ENCODE measurements at places on chromosomes 12 and 14.

DNA sequence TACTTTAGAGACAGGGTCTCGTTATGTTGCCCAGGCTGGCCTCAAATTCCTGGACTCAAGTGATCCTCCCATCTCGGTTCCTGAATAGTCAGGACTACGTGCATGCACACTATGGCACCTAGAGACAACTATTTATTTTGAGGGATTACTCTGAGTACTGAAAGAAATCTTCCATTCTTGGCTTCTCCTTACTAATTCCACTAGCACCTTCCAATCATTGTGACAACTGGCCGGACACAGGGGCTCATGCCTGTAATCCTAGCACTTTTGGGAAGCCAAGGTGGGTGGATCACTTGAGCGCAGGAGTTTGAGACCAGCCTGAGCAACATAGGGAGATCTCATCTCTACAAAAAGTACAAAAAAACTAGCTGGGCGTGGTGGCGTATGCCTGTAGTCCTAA lies 42.1 kb upstream of the MTERF2 start:
- DNase-seq, result no peak

GRCh38 chr12:107511292-107511691 lies 174.3 kb upstream of the PWP1 start:
- peak; percentile 14 for DNase-seq

DNA sequence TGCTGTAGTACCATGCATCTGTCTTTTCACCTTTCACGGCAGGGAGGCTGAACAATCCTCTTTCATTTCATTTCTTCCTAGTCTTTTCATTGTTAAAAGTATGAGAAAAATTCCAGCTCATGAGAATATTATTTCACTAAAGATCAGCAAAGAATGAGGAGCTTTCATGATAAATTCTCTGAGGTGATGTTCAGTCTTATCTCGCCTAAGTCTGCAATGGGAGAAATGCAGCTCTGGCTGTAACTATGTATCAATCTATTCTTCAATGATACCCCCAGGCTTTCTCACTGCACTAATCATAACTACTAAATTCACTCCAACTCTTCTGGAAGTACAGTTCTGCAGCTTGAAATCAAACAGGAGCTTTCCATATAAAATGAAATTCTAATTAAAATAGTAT lies 15.7 kb downstream of the FOXG1 start:
- no peak for DNase-seq

DNA sequence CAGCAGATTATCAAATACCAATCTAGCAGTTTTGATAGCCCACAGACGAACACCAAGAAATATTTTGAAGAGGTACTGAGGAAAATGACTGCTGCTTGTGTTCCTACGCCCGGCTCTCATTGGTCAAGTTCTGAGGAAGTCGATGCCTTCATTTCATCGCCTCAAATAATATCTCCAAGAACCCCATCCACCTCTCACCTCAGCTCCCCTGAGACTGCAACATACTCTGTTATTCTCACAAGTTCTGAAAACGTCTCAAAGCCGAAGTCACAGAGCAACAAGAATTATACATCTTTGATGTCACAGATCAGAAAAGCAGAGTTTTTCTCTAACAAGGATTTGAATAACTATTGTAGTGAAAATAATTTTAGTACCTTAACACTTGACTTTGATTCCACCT lies 55.5 kb upstream of the BCAT1 start:
- no peak for DNase-seq

DNA sequence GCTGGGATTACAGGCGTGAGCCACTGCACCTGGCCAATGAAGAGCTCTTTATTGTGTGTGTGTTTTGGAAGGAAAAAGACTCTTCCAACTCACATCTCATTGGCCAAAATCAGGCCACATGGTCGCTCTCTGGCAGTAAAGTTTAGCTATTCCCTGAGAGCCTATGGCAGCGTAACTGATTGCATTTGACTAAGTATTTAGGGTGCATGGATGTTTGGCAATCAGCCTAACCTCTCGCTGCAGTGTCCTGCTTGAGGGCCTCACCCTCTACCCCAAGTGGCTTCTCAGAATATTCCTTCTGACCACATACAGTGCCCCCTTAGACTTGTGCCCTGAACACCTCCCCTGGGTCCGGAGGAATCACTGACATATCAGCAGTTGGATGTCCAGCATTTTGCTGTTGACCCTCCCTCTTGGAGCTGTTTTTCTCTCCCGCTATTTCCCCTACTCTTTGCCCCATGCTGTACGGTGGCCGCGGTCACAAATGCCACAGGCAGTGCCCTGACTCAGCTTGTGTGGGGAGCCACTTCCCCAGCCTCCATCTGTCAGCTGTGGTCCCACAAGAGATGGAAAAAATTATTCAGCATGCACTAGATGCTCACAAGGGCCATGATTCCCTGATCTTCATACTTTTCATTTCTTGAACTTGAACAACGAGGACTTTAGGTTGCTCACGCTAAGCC lies 9.5 kb downstream of the PHETA1 start:
- DNase-seq, result no peak

- DNase-seq, result no peak
Measured at GRCh38 chr12:43352001-43352400, 200.0 kb downstream of the ADAMTS20 start.

DNA sequence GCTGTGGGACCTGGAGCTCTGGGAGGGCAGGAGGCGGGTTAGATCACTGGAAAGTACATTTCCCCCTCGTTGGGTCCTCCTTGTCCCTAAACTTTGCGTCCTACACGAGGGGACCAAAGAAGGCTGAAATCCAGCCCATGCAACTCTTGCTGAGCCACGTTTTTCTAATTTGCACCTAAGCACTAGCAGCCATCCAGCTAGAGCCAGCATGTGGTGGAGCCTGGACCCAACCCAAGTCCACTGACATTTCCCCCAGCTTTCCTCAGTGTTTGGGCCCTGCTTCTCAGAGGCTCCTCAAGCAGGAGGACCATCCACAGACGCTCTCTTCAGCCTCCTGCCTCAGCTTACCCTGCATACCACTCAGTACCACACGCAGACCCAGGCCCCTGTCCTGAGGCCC lies 49.7 kb downstream of the TSPAN11 start:
- DNase-seq, result no peak

DNA sequence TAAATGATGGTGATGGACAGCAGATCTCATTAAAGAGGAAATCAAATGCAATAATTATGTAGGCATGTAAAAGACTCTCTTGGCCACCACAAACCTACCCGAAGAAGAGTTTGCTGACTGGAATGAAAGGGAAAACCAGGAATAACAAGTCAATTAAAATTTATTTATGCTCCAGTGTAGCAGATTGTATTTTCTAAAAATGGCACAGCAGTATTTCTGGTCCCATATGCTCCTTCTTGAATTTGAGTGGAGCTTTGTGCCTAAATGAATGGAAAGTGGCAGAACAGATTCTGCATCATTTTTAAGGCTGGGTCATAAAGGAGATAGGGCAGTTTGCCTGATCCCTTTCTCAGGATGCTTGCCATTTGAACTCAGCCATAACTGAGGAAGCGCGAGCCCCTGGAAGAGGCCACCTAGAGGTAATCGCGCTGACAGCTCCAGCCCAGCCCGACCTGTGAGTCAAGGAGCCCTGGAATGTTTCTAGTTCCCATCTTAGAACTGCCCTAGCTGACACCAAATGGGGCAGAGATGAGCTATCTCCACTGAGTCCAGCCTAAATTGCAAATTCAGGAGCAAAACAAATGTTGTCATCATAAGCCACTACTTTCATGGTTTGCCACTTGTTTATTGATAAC lies 229.2 kb upstream of the TMTC1 start:
- DNase-seq, result no peak

DNA sequence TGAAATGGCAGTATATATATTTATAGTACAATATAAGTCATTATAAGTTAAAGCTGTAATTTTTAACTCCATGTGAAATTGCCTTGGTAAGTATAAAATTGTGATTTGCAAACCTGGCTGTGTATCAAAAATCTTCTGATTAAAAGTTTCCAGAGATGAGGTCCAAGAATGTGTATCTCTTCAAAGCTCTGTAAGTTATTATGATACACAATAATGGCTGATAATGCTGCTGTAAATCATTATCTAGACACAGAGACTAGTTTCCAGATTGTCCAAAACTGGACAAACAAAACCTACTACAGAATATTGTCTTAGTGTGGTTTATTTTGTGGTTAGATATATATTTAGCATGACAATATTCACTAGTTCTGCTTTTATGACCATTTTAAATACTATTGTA lies 514.8 kb downstream of the SLC6A15 start:
- no peak for DNase-seq

- no peak for DNase-seq
Measured at GRCh38 chr14:94844593-94845152, 74.8 kb upstream of the GSC start.

GRCh38 chr14:38958589-38958988 lies 144.4 kb downstream of the SEC23A start:
- DNase-seq, result peak; percentile 22

GRCh38 chr14:64878837-64879634 lies 671 bp downstream of the SPTB start:
- DNase-seq, result no peak

DNA sequence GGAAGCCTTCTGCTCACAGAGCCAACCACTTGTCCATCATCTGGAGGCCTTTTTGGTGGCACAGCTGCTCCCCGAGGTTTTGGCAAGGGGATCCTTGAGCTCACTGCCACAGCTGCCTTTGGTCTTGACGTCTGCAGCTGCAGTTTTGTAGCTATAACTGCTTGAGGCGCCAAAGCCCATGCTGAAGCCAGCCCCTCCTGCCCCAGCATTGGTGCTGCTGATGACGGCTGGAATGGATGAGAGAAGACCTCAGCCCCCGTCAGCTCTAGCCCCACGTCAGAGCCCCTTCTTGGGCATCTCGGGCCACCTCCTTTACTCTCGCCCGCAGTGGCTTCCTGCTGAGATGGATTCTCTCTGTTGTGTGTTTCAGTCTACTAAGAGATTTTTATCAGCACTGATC lies 12.3 kb upstream of the KRT74 start:
- DNase-seq, result no peak

GRCh38 chr12:111937429-111937828 lies 75.5 kb downstream of the TMEM116 start:
- peak; percentile 23 for DNase-seq

DNA sequence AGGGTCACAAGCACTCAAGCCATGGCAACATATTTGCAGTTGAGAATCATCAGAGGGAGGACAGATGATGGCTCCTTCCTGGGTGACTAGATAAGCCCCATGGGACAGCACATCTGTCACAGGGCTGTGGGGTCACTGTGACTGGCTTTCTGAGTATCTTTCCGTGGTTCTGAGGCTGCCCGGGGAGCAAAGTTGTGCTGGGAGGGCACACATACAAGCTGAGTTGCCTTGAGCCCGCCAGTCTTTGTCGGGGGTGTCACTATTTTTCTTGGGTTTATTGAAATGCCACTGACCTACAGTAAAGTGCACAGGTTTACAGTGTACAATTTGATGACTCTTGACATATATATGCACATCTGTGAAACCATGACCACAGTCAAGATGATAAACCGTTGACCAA lies 17.2 kb upstream of the KIF26A start:
- no peak for DNase-seq

GRCh38 chr12:116226026-116226425 lies 51.5 kb downstream of the MED13L start:
- DNase-seq, result no peak

DNA sequence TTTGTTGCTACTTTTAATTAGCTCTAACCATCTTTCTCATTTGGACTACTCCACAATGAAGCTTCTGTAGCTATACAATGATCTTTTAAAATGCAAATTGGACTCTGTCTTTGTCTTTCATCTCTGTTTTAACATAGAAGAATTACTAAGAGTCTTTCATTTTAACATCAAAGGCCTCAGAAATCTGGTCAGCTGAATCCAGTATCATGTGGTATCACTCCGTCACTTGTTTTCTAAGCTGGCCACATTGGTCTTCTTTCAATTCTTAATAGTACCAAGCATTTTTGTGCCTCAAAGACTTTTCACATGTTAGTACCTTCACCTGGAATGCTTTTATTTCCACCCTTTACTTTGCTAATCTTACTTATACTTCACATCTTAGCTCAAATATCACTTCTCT lies 95.5 kb upstream of the SLC16A7 start:
- DNase-seq, result no peak

- no peak for DNase-seq
Measured at GRCh38 chr12:82015623-82016347, 256.6 kb upstream of the PPFIA2 start.

- peak; percentile 93 for DNase-seq
Measured at GRCh38 chr14:22986508-22987054, 4.2 kb upstream of the AJUBA start.

DNA sequence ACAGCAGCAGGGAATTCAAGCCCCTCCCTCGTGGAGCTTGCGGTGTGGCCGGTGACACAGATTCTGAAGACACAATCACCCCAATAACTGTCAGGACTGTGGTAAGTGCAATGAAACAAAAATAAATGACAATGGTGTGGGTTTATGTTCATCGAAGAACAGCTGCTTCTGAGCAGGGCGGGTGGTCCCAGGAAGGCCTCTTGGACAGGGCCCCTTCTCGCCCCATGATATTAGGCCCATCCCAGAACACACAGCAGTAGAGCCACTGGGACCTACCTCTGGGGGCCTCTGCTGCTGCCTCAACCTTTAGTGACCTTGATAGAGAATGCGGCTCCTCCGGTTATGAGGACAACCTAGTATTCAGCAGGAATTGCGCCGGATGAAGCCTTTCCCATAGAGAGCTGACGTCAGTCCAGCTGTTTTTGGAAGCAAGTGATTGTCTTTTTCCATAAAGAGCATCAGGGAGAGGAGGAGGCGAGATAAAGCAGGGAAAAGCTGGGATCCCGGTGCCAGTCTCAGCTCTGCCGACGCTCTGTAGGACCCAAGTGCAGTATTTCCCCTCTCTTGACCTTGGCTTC lies 84.1 kb upstream of the BCL11B start:
- no peak for DNase-seq

DNA sequence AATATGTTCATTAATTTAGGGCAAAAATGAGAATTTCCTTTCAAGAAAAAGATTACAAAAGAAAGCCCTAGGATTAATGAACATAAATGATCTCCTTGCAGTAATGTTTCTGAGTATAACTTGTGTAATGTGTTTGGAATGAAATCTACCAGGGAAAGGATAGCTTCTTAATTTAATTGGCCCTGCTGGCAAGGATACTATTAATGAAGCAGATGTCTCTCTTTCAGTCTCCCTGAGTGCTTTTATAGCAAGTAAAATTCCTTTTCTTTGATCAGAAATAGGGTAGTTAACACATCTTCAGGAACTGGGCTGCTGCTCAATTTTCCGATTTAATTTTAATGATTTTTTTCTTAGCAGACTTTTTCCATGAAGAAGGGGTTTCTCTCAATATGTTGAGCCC lies 379.4 kb upstream of the PDE3A start:
- no peak for DNase-seq

DNA sequence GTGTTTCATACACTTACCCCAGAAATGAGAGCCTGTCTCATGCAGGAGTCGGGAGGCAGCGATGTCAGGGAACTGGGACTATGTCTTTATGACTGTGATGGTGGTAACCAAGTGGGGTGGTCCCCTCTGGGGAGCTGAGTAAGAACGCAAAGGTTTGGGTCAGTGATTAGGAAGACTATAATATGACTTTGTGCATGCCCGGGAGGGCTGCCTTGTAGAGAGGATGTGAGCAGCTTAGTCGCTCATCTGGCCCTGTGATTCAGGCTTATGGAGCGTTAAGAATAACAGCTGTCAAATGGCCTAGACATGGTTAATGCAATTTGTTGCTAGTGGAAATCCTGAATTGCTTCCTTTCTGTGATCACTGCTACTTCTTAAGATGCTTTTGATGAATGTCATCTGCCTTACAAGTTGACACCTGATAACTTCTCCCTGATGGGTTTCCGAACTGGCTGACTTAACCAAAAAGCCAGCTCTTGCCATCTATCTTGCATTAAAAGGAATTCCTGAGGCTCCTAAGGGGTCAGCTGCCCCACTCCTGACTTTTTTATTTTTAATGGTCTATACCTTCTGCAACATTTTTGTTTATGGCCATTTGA lies 35.4 kb upstream of the AACS start:
- DNase-seq, result no peak

GRCh38 chr12:105399428-105400081 lies 69.1 kb downstream of the C12orf75 start:
- no peak for DNase-seq

Measured in fibroblast of pulmonary artery (primary cell).